ENCODE measurements at places on chromosomes 16 and 17.
A peak's percentile ranks its signal among the peaks of the same experiment; 100 is the strongest.

DNA sequence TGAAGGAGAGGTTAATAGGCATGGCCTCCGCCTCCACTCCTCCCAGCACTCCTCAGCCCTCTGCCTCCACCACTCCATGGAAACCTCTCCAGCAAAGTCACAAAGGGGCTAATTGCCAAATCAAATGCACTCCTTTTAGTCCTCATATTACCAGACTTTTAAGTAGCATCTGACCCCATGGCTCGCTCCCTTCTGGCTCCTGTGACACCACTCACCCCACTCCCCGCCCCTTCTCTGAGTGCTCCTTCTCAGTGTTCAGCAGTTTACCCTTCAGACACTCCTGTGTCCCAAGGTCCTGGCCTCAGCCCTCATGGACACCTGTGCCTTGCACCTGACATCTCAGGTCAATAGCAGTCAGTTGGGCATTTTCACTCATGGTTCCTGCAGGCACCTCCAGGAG, 243.5 kb upstream of the CCL2 start:
- DNase-seq = no peak

DNA sequence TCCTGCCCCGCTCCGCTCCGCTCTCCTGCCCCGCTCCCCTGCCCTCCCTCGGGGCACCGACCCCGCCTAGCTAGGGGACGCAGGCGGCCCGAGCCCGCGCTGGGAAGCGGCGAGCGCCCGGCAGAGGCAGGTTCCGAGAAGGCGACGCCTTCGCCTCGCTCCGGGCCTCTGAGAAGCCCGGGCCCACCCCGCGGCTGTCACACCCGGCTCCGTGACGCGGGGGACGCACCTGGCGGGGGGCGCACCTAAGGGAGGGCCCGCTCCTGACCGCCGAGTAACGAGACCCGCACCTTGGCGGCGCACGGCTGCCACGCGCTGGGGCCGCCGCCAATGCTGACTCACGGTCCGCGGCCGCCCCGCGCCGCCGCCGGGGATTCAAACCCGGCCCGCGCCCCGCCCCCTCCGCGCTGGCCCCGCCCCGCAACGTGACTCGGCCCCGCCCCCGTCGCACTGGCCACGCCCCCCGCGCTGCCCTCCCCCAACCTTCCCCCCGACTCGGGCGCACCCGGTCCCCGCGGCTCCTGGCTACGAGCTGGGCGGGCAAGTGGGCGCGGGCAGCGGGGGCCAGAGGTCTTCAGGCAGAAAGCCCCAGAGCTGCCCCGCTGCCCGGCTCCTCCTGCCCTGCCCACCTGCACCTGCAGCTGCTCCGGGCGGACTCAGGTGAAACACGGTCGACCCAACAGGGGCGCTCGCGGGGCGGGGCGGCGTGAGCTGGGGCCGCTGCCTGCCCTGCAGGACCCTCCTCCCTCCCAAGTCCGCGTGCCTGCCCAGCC, 27.8 kb downstream of the GNPTG start:
- DNase-seq = peak; percentile 69

GRCh38 chr17:64739316-64740058, 77.4 kb upstream of the SMURF2 start:
- no peak for DNase-seq

DNA sequence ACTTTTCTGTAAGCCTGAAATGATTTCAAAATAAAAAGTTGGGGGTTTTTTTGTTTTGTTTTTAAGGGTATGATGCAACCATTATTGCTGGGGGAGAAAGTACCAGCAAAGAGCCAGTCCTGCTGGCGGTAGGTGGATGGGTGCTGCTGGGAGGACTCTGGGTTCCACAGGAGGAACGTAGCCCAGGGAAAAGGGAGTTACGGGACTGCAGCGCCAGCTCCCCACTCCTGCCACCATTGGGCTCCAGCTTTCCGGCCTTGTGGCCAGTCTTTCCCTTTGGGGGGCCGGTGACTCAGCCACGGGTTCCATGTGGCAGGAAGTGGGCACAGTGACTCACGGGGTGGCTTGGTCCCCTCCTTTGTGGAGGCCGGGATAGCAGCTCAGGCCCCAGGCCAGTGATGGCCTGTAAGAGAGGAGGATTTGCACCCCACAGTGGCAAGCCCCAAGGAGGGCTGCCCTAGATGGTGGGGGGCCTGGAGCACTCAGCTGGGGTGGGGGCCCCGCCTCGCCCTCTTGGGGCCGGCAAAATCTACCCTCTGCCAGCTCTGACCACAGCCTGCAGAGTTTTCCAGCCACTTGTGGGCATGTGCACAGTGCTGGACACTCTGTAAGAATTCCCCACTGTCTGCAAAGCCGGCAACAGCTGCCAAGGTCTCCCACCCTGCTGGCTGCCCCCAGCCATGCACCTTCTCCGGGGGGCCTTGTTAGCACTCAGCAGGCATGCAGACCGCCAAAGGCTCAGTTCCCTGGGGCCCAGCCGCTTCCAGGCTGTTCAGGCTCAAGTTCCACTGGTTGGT, 30.4 kb downstream of the SOCS3 start:
- DNase-seq = no peak

DNA sequence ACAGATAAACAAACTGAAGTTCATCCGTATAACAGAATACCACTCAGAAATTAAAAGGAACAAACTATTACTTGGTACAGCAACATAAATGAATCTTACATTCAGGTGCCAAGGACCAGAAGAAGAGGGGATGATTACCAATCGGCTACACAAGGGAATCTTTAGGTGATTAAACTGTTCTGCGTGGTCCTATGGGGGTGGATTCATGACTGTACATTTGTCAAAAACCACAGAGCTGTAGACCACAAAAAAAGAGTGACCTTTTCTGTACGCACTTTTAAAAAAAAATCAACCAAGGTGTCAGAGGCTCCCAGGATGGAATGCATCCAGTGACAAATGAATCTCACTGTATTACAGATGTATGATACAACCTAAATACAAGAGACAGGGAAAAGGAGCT, 110.8 kb downstream of the CDYL2 start:
- DNase-seq = no peak

- DNase-seq = no peak
Measured at GRCh38 chr16:66662445-66663194, 33.9 kb downstream of the CMTM4 start.

GRCh38 chr17:45848868-45849535, 4.3 kb downstream of the SPPL2C start:
- no peak for DNase-seq

DNA sequence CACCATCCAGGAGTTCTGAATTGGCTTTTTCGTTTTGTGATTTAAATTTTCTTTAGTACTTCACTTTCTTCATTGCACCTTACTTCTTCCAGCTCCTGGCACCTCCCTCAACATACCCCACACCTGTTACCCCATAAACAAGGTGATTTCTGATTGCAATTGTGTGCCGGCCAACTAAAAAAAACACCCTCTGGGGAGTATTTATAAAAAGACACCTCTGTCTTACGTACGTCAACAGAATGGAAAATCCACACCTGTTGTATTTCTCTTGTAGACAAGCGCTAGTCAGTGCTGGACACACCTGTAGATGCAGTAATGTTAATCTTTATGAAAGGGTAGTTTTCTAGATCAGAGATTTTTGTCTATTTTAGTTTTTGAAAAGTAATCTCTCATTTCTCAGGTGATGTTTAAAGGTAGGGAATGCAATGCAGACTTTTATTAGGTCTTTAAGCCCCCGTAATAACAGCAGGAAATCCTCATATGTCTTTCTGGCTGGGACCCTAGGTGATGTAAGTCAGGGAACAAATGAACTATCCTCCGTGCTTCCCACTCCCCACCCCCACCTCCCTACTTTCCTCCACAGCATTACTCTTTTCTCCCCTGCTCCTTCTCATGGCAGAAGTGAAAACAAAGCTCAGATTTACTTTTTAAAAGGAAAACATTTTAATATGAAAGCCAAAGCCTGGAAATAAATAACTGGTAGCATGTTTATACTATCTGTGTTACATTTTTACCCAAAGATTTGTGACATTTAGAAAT, 4.2 kb downstream of the MSI2 start:
- DNase-seq = no peak

DNA sequence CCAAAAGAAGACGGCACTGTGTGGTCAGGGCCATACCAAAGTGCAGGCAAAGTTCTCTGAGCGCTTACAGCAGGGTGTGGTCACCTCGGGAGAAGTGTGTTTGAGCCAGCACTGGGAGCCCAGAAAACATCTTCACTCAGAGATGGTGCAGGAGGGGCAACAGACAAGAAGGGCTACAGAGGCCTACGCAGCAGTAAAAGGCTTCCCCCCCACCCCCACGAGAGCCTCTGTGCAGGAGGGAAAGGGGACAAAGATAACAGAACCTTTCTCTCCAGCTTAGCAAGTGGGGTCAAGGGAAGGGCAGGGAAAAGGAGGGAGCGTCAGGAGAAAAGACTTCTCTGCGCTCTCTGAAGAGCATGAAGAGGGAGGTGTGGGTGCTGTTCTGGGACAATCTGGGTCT, 2.8 kb downstream of the VAT1 start:
- DNase-seq = no peak

Data from naive B cell (primary cell).